ENCODE measurements at places on chromosomes 2 and 18.
A peak's percentile ranks its signal among the peaks of the same experiment; 100 is the strongest.

- no peak for DNase-seq
These were observed 113.1 kb upstream of the RAB12 start for GRCh38 chr18:8496186-8496585.

- no peak for DNase-seq
These were observed 72.1 kb upstream of the LYPD6B start for GRCh38 chr2:148966438-148966758.

- no peak for DNase-seq
These were observed 29.7 kb downstream of the CCDC93 start for GRCh38 chr2:117984208-117984607.

- DNase-seq = no peak
These were observed 207.6 kb downstream of the ANAPC1 start for GRCh38 chr2:111676291-111676822.

DNA sequence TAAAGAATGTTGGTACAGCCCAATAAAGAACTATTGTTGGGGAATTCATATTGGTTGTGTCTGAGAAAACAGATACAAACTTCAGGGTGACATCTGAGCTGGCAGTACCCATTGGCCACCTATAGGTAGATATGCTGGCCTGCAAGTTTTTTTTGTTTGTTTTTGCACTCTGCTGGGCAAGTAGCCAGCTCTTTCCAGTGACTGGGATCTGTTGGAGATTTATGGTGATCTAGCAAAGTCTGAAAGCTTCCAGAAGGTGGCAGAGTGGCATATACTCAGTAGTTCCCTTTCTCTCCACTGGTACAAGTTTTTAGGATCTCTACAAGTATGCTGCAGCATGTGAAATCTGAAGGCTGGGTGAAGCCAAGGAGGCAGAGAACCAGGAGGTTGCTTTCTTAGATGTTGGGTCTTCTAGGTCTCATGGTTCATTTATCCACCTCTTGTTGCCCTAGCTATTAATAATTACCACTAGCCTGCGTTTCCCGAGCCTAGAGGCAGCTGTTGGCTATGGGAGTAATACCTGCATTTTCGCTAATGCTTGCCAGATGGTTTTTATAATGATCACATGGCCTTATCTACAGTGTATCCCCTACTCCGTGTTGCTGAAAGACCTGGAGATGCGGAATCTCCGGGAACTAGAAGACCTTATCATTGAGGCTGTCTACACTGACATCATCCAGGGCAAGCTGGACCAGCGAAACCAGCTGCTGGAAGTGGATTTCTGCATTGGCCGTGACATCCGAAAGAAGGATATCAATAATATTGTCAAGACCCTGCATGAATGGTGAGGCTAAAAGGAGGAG is 9.5 kb downstream of the COPS7B start:
- DNase-seq = peak; percentile 74

DNA sequence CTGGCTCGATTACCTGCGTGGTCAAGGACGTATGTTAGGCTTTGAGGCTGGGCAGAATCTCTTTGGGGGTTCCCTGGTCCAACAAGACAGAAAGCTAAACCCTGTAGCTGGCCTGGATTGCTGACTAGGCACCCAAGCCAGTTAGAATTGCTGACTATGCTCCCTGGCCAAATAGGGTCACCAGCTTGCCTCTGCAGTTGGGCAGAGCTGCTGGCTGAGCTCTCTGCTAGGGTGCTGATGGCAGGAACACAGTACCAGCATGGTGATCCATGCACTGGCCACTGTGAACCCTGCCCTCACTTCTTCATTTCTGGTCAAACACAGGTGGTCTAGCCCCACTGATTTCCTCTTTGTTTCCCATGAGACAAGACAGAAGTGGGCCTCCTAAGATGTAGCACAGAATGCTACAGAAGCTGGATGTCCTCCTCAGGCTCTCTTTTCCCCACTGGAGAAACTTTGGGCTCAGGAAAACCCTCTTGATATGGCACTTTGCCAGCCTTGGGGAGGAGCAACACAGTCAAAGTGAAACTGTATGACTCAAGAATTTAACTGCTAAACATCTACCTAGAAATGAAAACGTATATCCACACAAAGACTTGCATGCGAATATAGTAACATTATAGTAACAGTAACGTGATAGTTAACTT is 20.8 kb downstream of the SP140L start:
- DNase-seq = no peak

GRCh38 chr18:4750393-4751346 is 295.6 kb upstream of the DLGAP1 start:
- DNase-seq = no peak

DNA sequence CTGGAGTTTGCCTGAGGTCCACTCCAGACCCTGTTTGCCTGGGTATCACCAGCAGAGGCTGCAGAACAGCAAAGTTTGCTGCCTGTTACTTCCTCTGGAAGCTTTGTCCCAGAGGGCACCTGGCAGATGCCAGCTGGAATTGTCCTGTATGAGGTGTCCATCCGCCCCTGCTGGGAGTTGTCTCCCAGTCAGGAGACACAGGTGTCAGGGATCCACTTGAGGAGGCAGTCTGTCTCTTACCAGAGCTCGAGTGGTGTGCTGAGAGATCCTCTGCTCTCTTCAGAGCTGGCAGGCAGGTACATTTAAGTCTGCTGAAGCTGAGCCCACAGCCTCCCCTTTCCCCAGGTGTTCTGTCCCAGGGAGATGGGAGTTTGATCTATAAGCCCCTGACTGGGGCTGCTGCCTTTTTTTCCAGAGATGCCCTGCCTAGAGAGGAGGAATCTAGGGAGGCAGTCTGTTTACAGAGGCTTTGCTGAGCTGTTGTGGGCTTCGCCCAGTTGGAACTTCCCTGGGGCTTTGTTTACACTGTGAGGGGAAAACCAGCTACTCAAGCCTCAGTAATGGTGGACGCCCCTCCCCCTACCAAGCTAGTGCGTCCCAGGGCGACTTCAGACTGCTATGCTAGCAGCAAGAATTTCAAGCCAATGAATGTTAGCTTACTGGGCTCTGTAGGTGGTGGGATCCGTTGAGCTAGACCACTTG is 34.7 kb downstream of the TFPI start:
- no peak for DNase-seq

DNA sequence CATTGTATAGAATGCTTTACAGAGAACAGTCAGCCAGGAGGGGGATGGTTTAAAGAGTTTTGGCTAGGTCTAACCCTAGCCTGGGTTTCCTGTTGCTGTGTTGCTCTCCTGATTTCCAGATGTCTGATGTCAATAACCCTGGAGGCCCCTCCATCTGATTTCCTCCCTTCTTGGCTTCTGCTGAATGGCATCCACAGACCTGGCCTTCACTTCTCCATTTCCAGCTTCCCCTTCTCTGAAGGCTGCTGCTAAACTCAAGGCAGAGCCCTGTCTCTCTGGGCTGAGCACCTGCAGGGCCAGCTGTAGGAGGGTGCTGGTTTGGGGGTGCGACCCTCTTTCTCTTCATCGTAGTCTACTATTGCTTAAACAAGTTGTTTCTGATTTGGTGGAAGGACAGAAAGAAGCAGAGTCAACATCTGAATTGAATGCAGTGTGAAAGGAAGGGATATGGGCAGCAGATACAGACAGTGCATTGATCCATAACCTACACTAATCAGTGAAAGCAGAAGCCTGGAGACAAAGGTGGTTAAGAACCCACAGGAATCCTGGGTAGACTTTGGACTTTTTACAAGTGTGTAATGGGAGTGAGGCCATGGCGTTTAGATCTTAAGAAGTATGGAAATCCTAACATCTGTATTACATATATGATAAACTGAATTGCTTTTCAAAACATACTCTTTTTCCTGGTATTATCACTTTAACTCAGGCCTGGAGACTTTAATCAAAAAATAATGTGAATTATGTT is 153.6 kb downstream of the HRH4 start:
- DNase-seq = no peak

- DNase-seq = no peak
These were observed 901.3 kb upstream of the CDH2 start for GRCh38 chr18:29078273-29078672.

DNA sequence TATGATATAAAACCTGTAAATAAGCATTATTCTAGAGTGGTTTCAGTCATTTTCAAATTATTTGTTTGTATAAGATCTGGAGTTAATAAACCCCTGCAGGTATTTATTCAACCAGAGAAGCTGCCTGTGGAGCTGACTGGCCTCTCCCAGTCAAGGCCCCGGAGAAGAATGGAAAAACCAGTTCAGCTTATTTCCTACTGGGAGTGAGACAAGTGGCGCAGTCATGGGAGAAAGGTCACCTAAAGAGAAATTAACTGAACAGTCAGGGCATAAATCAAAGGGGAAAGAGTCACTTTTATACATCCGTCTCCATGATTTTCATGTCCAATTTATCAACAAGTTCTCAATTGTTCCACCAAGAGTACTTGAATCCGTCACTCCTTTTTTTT is 240.9 kb downstream of the RNF152 start:
- DNase-seq = peak; percentile 22

DNA sequence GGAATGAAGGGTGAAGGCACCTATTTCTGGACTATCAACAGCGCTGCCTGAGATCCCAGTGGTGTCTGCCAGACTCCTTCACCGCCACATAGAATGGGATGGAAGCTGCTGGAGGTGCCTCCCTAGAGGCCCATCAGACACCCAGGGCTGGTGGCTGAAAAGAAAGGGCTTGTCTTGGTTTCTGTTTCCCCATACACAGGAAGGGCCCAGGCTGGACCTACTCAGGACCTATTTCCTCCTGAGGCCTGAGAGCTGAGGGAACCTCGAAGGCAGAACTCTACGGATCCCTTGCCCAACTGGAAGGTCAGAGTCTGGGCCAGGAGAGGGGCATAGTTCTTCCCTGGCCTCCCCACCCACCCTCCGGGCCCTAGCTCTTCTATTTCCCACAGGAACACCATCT is 2.9 kb upstream of the CLEC4F start:
- DNase-seq = no peak

- DNase-seq = no peak
These were observed 403.3 kb downstream of the TXNL1 start for GRCh38 chr18:56235071-56235470.

All from PC-9 (cell line).